ENCODE measurements at places on chromosomes 4 and X.

DNA sequence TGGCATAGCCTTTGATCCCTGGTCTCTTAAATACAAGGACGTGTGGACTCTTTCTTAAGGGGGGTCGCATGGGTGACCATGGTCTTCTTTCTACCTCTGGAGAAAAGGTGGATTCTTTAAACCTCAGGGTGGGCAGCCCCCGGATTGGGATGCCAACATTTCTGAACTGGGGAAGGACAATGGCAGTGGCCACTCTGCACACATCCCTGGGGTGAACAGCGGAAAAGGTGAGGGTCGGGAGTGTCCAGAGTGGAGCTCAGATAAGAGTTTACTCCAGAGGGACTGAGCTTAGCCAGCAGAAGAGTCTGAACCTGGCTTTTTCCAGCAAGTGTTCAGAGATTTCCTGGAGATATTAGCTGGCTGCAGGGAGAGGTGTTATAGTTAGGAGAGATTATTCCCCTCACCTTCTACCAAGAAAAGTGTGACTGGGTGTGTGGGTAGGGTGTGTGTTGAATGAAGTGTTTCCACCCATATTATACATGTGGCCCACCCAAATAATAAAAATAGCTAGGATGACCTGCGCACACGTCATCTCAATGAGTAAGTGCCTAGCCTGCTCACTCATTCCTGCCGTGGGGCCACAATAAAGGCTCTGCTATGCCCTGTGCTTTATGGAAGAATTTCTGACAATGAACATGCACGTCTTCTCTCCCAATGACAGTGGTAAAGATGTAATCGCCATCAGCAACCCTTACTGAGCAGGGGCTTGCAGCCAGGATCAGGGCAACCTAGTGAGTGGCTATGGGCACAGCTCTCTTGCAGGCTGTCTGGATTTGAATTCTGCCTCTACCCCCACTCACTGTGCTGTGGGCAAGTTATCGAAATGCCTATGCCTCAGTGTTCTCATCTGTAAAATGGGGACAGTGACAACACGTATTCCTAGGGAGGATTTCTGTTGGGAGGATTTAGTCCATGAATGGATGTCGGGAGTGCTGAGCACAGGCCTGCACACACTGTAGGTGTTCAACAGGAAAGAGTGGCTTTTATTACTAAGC, 76.6 kb downstream of the SLC2A9 start:
- no peak for DNase-seq

- no peak for DNase-seq
Observed at GRCh38 chr4:93671093-93671492, 157.5 kb upstream of the ATOH1 start.

- no peak for DNase-seq
Observed at GRCh38 chr4:96729641-96730040, 889.7 kb downstream of the PDHA2 start.

- DNase-seq, result no peak
Observed at GRCh38 chr4:151049430-151049884, 34.4 kb upstream of the LRBA start.

DNA sequence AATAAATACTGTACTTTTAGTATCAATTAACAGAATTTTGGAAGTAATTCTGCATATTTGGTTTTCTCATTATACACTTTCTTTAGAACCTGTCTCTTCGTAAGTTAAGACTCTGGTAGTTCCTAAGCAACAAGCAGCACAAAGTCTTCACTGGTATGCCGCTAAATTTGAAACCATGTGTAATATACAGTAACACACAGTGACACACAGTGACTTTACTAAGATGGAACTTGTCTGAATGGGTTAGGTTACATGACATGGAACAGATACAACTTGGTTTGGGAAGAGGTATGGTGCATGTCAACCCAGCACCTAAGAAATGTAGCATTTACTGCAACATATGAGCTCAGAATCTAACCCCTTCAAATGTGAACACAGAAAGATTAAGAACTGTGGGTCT, 83.5 kb upstream of the PRSS48 start:
- DNase-seq, result no peak

- DNase-seq, result no peak
Observed at GRCh38 chr4:153418558-153418957, 47.6 kb upstream of the TMEM131L start.

GRCh38 chr4:122776916-122777315, 44.4 kb downstream of the BBS12 start:
- peak; percentile 77 for DNase-seq

DNA sequence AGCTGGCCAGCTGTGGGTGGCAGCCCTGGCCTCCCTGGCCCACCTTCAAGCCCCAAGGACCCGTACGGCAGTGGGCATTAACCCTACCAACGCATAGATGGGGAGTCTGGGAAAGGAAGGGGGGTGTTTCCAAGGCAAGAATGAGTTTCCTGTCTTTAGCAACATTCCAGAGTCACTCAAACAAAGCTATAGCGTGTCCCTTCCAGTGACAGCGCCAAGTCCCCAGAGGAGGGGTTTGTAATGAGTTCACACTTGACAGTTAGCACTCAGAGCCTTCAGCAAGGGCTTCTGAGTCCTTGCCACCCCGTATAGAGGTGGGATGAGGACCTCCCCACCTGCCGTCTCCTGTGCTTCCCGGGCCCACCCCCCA, 1.8 kb downstream of the BGN start:
- no peak for DNase-seq

DNA sequence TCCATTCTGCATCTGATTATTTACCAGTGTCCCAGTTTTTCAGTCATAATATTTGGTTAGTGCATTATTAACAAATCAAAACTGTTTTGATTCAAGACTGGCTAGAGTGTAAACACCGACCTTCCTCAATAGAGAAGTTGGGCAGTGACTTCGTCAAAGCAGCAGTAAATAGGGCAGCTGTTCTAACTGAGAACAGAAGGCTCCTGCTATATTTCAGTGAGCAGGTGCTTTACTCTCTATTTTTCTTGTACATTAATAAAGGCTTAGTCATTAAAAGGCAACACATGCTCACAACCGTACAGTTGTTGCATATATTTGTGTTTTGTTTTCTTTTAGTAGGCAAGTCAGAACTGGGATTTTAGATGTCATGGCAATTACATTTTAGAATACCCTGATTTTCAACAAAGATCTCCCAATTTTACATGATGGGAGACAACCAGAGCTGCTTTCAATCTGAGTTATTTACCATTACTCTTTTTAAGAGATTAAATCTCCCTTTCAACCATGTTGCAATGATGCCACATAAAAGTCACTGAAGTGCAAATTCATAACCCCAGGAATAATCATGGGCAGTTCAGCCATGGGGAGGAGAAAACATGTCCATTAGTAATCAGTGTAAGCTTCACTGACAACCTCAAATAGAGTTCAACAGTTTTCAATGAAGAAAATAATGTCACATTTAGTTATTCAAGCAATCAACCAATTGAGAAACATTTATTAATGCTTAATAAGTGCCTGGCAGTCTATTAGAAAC, 233.3 kb downstream of the NDST4 start:
- peak; percentile 64 for DNase-seq

- no peak for DNase-seq
Observed at GRCh38 chrX:48719958-48720357, 23.4 kb downstream of the SUV39H1 start.

- no peak for DNase-seq
Observed at GRCh38 chr4:184751585-184751956, 17.7 kb upstream of the CENPU start.

DNA sequence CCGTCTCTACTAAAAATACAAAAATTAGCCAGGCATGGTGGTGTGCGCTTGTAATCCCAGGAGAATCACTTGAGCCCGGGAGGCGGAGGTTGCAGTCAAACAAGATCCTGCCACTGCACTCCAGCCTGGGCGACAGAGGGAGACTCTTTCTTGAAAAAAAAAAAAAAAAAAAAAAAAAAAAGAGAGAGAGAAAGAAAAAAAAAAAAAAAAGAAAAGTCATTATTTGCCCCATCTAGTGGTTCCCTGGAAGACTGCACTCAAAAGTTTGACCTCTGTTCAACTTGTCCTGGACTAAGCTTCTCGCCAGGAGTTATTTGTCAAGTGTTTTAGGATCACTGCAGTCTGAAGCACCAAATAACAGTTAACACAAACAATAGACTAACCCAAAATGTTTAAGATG, 45.3 kb upstream of the KCTD8 start:
- peak; percentile 25 for DNase-seq

GRCh38 chr4:114538012-114538617, 60.5 kb upstream of the UGT8 start:
- no peak for DNase-seq

All from NCI-H1417 (cell line).